AG20443 (cell line): ENCODE measurements at places on chromosomes 1 and 21.

- DNase-seq = no peak
Observed at GRCh38 chr1:160789702-160790611, 6.0 kb upstream of the LY9 start.

GRCh38 chr1:116122955-116123757, 12.0 kb downstream of the MAB21L3 start:
- DNase-seq = peak; percentile 94

GRCh38 chr1:5915587-5916571, 76.3 kb downstream of the NPHP4 start:
- peak; percentile 75 for DNase-seq

- DNase-seq = no peak
Observed at GRCh38 chr1:39170731-39171667, 33.5 kb upstream of the MACF1 start.

- peak; percentile 91 for DNase-seq
Observed at GRCh38 chr1:10528066-10529014, 53.6 kb downstream of the PEX14 start.

GRCh38 chr1:168134132-168134531, 2.6 kb downstream of the GPR161 start:
- no peak for DNase-seq

GRCh38 chr1:185334182-185334581, 17.1 kb upstream of the IVNS1ABP start:
- no peak for DNase-seq
